ENCODE measurements at places on chromosomes 7 and 10. TPM values are rescaled to one million over a fixed set of nuclear protein-coding genes. Genes with fewer than 3 reads are reported as not detected.

DNA sequence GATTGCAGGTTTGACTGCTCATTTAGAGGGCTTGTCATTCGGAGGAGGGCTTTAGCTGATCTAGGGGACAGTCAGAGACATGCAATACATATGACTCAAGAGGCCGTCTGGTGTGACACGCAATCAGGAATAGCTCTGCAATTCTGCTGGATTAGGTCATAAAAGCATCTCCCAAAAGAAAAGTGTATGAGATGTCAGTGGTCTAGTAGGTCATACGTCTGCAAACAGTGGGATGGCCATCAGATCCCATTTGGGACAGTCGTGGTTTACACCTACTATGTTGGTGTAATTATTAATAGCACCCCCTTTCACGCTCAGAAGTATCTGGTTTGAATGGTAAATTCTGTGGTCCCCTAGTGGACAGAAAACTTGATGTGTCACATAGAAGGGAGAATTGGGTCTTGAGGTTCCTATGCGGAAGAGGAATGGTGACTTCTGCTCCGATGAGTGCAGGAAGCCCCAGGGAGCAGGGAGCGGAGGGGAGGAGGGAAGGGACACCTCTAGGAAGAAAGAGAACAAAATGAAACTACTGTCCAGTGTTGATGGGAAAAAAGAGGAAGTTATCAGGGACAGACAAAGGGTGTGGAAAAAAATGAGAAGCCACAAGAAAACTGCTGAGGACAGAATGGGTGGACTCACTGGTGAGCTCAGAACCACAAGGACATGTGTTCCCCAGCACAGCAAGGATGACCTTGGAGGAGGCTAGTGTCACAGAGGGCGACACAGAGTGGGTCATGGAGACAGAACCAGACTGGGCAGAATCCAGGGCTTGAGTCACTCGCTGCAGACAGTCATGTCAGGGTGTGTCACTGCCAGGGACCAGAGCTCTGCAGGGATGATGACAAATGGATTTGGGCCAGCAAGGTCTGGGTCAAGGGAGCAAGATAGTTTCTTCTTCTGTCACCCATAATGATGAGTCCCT is 59.9 kb downstream of the MAP3K8 start:
- DNase-seq = no peak

TRIL gene
- 5.1 TPM for total RNA-seq

DNA sequence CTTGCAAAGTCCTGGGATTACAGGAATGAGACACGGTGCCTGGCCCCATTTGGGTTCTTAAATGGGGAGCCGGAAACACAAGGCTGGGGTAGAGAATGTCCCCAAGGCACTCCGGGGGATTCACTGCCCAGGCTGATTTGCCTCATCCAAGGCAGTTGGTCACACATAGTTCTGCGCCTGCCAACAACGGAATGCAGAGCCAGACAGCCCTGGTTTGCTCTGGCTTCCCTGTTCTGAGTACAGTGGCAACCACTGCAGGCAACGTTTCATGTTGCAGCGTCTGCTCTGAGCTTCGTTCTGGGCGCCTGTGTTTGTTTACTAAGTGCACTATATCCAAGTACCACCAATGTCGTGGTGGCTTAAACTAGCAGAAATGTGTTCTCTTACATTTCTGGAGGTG is 61.7 kb upstream of the C1QL3 start:
- DNase-seq = no peak

PRLHR gene
- not detected for total RNA-seq

MACC1 gene
- 14.2 TPM for total RNA-seq

DNA sequence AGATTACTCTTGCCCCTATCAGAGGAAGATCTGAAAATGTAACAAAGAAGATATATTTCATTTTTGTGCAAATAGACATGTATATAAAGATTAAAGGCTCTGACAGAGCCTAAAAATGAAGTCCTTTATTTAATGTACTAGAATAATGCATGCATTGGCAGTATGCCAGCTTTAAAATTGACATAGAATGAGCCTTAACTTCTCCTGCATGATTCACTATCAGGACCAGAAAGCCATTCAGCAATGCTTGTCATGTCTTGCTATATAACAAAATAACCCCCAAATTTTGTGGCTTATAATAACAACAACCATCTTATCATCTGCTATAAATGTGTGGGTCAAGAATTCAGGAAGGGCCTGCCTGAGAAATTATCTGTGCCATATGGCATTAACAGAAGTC is 411.9 kb downstream of the GRM8 start:
- no peak for DNase-seq

WNT16 gene
- 1.5 TPM for total RNA-seq

- peak; percentile 15 for DNase-seq
These were observed 251.0 kb upstream of the ZMIZ1 start for GRCh38 chr10:78817804-78818203.

CCDC136 gene
- 55.7 TPM for total RNA-seq

C7orf57 gene
- 0.42 TPM for total RNA-seq

RARRES2 gene
- total RNA-seq = 169 TPM

DNA sequence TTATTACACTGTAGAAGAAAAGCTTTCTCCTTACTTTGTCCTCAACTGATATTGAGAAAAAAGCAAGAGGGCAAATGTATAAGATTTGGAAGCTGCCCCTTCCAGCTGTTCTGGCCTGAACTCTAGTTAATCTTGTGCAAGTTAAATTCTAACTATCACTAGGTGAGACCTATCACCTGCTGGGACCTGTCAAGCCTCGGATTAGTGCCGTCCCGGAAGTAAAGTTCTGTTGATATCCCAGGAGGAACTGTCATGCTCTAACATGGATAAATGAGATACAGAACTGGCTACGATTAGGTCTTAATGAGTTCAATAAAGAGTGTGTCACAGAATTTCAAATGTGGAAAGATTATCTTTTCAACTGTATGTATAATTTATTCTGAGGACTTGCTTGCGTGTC is 1.2 kb upstream of the BPGM start:
- no peak for DNase-seq

GRCh38 chr10:32273336-32273735 is 73.6 kb downstream of the EPC1 start:
- DNase-seq = no peak

GRCh38 chr7:51325261-51325676 is 8.7 kb upstream of the COBL start:
- no peak for DNase-seq

WIPF3 gene
- 5.9 TPM for total RNA-seq

DNA sequence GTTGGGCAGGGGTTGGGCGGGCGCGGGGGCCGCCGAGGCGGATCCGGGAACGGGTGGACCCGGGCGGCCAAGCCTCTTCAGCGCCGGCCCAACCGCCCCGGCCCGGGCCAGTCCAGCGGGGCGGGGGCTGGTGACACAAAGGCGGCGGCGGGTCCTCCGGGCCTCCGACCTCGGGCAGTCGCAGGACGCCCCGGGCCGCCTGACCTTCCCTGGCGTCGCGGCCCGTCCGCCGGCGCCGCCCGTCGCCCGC is 54.2 kb downstream of the METTL2B start:
- no peak for DNase-seq

GRCh38 chr7:115183431-115184057 is 261.6 kb downstream of the MDFIC start:
- DNase-seq = no peak

JAKMIP3 gene
- total RNA-seq = 0.47 TPM

DNA sequence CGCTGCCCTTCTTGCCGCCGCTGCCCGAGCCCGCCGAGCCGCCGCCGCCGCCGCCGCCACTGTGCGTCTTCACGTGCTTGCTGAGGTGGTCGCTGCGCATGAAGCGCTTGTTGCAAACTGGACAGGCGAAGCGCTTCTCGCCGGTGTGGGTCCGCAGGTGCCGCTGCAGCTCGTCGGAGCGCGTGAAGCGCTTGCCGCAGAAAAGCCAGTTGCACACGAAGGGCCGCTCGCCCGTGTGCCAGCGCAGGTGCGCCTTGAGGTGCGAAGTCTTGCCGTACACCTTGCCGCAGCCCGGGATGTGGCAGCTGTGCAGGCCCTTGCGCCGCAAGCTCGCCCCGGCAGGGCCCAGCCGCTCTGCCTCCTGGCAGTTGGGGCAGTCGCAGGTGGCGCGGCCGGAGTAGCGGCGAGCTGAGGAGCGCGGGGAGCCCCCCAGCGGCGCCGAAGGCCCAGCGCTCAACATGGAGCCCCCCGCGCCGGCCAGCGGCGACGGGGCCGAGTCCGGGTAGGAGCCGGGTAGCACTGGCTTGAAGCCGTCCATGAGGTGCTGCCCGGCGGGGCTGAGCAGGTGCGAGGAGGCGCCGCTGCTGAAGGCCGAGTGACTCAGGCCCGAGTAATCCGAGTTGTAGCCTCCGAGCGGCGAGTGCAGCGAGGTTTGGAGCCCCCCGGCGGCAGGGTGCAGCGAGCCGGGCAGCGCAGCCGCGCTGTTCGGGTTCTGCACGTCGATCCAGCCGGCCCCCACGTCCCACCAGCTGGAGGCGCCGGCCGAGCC is 2.1 kb downstream of the SP8 start:
- DNase-seq = peak; percentile 79

DNA sequence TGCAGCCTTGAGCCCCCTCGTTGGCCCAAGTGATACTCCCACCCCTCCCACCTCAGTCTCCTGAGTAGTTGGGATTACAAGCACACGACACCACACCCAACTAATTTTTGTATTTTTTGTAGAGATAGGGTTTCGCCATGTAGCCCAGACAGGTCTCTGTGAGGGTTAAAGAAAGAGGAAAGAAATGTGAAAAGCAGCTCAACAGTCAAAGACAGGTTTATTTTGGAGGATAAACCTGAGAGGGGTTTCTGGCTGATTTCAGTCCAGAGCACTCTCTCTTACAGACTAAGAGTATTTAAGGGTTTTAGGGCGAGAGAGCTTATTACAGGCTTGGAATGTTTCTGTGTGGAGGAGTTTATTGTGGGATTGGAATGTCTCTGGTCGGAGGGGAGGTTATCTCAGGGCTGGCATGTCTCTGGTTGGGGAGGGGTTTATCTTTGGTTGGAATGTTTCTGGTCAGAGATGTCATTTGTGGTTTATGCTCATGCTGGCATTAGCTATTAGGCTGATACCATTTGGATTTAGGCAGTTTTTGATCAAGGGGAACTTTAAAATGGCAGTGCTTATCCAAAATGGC is 26.1 kb upstream of the SNX10 start:
- no peak for DNase-seq

HOXA13 gene
- total RNA-seq = not detected

C10orf143 gene
- total RNA-seq = 0.62 TPM

DNA sequence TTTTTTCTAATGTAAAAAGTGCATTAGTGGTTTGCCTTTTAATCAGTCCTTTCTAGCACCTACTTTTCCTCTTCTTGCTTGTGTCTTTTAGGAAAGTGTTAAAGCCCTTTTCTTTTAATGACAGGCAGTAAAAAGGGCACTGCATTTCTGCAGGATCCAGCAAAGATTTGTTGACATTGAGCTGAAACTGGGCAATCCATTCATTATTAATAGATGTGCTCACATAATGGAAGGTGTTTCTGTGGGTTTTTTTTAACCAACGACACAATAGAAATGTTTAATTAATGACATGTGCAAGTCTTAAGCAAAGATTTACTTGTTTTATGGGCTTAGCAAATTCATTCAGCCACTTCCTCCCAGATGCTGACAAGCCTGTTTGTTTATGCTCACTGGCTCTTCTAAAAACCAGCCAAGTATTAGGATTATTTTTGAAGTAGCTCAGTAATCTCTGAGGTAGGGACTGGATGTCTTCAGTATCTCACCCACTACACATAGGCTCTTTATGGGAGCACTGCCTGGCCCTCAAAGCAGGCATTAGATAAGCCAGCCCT is 1201.1 kb downstream of the SORCS1 start:
- no peak for DNase-seq

DNA sequence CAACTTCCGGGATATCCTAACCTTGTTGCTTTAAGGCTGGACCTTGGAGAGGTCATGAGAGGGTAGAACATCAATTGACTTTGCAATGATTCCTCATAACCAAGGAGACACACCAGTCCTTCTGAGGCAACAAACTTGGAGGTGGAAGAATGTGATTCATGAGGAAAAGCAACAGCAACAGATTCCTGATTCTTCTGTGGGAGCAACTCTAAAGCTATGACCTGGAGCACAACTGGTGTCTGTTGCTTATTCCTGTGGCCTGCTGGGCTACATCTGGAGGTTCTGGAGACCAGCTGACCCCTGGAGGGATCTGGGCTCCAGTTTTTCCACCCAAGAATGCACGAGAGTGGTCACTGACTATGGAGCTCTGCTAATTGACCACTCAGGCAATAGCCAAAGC is 116.6 kb downstream of the CREB5 start:
- DNase-seq = no peak

COL13A1 gene
- 7.1 TPM for total RNA-seq

DNA sequence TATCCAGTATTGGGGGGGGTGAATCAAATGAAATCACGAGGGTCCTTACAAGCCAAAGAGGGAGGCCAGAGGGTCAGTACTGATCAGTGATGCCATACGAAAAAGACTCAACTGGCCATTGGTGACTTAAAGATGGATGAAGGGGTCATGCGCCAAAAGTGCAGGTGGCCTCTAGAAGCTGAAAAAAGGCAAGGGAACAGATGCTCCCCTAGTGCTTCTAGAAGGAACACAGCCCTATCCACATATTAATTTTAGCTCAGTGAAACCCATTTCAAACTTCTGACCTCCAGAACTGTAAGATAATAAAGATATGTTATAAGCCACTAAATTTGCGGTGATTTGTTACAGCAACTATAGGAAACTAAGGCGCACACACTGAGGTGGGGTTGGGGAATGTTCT is 62.5 kb downstream of the ABI1 start:
- no peak for DNase-seq

DNA sequence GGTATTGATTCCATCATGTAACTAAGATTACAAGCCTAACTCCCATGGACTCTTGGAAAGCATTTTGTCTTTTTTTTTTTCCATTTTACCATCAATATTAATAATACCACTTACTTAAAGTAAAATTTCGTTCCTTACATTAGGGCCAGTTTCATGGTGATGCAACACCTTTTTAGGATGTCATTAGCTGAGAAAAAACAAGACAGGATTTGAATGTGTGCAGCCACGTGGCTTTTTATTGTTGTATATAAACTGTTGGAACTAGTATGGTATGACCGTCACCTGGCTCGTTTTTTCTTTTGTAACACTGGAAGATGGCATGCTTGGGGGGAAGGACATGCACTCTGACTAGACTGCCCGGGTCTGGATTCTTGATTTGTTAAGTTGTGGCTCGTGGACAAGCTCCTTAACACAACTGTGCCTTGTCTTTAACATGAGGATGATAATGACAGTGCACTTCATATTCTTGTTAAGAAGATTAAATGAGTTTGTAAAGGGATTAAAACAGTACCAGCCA is 42.1 kb downstream of the ARHGAP21 start:
- no peak for DNase-seq

HOXA5 gene
- total RNA-seq = not detected

EN2 gene
- not detected for total RNA-seq

Data from GM23338 (cell line).